ENCODE measurements at places on chromosomes 12 and 14.
A peak's percentile ranks its signal among the peaks of the same experiment; 100 is the strongest.

DNA sequence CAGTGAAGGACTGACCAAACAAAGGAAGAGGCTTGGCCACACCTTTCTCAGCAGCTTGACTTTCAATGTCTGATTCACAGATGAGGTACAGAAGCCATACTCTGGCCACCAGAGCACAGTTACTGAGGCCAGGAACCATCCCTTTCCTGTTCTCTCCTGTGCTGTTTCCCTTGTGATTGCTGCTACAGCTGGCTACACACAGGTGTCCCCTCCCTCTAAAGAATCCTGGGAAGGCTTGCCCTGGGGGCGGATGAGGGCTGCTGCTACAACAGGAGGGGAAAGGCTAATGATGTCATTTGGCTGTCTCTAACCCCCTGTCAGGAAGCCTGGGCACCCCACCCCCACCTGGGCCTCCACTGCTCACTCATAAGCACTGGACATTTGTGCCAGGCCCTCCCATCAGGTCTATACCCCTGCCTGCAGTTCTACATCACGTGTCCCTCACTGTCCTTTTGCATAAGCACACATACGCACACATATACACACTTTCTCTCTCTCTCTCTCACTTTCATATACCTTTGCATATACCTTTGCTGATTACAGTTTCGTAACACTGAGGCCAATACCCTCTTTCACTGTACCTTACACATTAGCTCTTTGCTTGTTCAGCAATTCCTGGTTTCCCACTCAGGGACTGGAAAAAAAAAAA lies 41.4 kb downstream of the PRPF40B start:
- DNase-seq = no peak

- DNase-seq = no peak
These were observed 162.2 kb downstream of the ADGRD1 start for GRCh38 chr12:131115766-131116467.

GRCh38 chr12:94191023-94191422 lies 42.6 kb downstream of the PLXNC1 start:
- DNase-seq = no peak

DNA sequence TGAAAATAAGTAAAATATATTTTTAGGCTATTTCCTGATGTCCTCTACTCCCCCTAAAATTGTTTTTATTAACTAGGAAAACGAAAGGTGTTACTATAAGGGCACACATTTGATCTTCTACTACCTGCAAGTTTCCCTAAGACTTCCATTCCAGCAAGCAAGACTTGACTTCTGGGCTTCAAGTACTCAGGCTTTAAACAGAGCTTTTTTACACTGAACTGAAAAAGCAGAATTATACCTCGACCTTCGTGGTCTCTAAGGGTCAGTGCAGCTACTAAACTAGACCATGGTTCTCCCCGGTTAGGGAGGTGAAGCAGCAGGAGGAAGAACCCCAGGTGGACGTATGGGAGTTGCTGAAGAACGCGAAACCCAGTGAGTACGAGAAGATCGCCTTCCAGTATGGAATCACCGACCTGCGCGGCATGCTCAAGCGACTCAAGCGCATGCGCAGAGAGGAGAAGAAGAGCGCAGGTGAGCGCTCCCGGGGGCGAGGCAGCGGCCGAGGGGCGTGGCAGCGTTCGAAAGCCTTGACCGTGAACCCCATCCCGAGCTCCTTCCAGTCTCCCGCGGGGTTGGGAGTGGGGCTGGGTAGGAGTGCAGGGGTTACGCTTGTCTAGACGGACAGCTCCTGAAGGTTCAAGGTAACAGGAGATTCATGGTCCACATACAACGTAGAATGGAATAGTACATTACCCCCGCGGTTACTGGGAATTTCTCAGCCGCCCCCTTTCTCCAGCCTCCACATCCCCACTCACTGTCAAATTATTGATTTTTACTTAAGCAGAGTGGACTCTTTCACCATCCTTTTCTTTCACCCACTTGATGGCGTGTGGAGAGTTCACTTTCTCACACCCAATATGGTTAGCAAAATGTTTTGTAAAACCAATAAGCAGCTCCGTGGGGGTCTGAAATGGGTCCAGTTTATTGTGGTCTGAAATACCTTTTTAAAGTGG lies 47.6 kb downstream of the MYBPC1 start:
- DNase-seq = peak; percentile 1

DNA sequence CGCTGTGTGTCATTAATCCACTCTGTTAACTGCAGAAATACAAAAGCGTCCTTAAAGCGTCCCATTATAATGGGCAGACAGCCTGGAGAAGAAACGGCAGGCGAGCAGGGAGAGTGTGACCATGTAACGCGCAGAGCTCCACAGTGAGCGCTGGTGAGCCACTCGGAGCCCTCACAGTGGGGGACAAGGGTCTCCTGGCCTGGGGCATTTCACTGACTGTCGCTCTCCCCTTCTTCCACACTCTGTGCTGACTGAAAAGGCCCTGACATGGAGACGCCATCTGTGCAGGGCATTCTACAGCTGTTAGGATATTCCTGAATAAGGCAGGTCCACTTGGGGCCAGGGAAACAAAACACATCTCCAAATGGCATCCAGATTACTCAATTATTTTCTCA lies 24.2 kb downstream of the CCDC92 start:
- no peak for DNase-seq

DNA sequence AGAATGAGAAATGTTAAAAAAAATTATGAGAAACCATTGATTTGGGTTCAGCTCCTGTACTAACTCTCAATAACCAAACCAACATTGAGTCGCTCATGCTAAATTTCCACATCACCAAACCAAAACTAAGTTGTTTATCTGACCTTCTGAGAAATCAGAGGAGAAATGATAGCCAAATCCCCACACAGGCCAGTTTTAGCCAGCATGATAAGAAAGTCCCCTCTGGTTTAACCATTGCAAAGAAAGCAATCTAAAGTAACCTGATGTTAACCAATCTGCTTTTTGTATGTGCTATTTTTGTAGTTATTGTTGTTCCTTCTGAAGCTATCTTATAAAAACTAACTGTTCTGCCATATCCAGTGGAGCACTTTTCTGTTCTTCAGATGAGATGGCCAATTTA lies 599.7 kb downstream of the SLC16A7 start:
- DNase-seq = no peak

DNA sequence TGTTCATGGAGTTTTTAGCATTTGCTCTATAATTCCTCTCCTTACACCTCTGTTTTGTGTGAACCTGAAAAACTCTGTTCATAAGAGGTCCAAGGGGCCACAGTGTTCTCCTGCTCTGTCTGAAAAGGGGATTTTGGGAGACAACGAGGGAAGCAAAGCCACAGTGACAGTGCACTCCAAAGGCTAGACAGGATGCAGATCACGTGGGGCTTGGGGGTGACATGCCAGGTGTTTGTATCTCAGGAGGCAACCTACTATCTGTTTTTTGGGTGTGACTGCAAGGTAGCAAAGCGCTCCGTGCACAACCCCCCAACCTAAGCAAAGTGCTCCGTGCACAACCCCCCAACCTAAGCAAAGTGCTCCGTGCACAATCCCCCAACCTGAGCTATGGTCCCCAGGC lies 5.1 kb upstream of the CHD4 start:
- no peak for DNase-seq

- no peak for DNase-seq
These were observed 667.2 kb downstream of the DIO2 start for GRCh38 chr14:79543967-79544697.

DNA sequence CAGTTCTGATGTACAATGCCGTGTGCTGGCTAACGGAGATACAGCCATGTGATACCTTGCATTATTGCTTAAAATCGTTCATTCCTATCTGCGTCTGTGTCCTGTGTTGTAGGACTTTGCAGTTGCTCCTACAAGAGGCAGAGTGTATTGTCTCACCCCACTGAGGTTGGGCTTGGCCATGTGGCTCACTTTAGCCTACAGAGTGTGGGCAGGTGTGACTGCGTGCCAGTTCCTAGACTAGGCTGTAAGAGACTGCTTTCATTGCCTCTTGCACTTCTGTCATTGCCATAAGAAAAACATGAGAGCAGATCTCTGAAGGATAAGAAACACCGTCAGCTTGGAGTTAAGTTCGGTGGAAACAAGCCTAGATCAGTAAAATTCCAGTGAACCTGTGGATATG lies 197.7 kb upstream of the CRY1 start:
- no peak for DNase-seq

DNA sequence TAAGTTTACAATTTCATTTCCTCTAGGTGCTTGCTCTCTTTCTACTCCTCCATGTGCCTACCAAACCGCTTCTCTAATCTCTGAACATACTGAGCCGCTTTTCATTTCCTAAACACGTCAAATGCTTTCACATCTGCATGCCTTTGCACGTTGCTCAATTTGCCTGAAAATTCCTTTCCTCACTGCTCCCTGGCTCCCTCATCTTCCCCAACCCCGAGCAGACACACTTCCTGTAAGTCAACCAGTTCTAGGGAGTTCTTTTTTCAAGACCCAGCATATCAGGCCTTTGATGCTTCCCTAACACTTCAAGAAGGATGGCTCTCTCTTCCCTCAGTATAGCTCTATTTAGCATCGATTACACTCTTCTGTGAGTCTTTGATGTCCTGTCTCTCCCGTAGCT lies 50.3 kb downstream of the LMO3 start:
- no peak for DNase-seq

GRCh38 chr14:49691031-49691430 lies 1.9 kb upstream of the KLHDC1 start:
- no peak for DNase-seq

DNA sequence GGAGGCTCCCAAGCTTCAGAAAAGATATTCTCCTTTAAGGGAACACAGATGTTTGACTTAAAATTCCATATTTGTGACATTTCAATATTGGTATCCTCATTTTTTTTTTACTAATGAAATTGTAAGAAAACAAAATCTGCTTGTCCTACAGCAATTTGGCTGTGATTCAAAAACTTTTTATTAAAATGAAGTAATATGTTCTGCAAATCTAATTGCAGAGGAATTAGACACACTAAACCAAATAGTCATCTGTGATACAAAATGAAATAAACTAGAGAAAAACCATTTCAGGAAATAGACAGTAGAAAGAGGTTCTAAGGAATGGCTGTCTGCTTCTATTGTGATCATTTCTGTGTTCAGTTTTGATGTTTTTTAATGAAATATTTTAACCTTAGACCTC lies 50.1 kb upstream of the HIF1A start:
- no peak for DNase-seq

GRCh38 chr12:128783129-128783574 lies 40.6 kb downstream of the SLC15A4 start:
- DNase-seq = no peak

- DNase-seq = no peak
These were observed 208.9 kb downstream of the SYNE2 start for GRCh38 chr14:64061706-64062105.

Measured in stimulated activated CD8-positive, alpha-beta memory T cell treated with anti-CD3 and anti-CD28 coated beads, Interleukin-2, amount 100 ng/mL, for 48 hours (primary cell).